NCI-H2227 treated with DMSO at 0.1 percent for 48 hours (cell line): ENCODE measurements at places on chromosomes 1 and 21.

DNA sequence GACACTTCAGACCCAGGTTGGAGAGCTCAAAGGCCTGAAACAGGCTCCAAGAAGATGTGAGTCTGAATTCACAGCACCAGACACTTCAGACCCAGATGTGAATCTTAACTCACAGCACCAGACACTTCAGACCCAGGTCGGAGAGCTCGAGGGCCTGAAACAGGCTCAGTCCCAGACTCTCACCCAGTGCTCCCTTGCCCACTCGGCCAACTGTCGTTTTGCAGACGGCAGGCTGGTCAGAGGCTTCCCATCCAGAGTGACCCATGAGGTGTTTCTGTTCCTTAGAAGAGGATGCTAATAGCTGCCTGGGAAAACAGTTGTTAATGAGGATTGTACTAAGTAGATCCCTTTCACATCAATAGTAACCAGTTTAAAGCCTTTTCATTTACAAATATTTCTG lies 88.4 kb downstream of the ADARB1 start:
- no peak for DNase-seq

DNA sequence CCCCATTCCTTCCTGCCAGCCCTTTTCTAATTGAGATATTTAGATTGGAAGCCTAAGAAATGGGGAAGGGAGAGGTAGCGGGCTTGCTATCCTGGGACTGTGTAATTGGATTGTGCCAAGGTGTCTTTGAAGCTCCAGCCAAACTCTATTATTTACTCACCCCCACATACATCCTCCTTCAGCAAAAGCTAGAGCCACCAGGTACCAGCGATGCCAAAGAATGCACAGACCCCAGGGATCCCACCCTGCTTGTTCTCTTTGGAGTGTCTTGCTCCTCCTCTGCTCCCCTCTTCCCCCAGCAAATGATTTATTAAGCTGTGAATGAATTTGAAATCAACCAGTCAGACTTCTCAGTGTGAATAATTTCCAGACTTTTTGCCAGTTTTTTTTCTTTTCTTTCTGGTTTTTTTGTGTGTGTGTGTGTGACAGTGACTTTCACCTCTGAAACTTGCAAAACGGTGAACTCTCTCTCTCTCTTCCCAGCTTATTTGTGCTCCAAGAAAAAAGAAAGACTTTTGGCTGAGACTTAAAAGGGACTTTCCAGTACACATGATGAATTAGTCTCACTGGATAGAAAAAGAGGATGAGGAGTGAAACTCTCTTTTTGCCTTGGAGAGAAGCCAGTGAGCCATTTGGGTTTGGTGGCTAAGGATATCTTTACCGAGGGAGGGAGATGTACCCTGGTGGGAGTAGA lies 1.8 kb downstream of the VASH2 start:
- no peak for DNase-seq

GRCh38 chr1:70438529-70438928 lies 27.5 kb downstream of the CTH start:
- DNase-seq = no peak

GRCh38 chr1:17232759-17233661 lies 15.9 kb upstream of the PADI3 start:
- DNase-seq = no peak

- no peak for DNase-seq
Observed at GRCh38 chr1:233075915-233076295, 125.5 kb downstream of the NTPCR start.

GRCh38 chr1:179119513-179119912 lies 37.6 kb downstream of the TOR3A start:
- DNase-seq = no peak
